ENCODE measurements at places on chromosomes 12 and 14.
A peak's percentile ranks its signal among the peaks of the same experiment; 100 is the strongest.

GRCh38 chr14:61110316-61111082 is 129.5 kb downstream of the SLC38A6 start:
- no peak for DNase-seq

- no peak for DNase-seq
These were observed 662 bp upstream of the ATP2A2 start for GRCh38 chr12:110280392-110280778.

- no peak for DNase-seq
These were observed 37.5 kb downstream of the FZD10 start for GRCh38 chr12:130199581-130200390.

GRCh38 chr12:2627076-2627834 is 167.5 kb upstream of the FKBP4 start:
- no peak for DNase-seq

DNA sequence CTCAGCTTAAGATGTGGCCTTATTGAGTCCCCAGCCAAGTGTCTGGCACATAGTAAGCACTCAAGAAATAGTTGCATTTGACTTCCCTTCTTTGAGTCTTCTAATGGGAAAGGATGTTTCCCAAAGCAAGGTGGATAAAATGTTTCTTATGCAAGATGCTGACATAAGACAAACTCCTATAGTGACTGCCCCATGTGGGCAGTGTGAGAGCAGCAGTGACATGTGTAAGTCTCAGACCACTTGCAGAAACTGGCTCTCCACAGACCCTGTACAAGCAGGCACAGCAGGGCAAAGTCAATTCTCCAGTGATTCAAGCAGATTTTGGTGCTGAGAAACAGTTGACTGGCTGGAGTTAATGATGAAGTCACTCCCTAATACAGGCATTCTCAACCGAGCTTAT is 255.3 kb downstream of the ANO2 start:
- no peak for DNase-seq

DNA sequence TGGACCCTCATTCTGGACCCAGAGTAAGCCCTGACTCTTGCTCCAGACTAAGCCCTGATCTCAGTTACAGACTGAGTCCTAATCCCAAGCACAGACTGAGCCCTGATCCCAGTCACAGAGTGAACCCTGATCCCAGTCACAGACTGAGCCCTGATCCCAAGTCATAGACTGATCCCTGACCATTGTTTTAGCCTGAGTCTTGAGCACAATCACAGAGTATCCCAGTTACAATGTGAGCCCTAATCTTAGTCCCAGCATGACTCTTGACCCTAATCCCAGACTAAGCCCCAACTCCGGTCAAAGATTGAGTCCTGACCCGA is 240.6 kb downstream of the RBM19 start:
- no peak for DNase-seq

- no peak for DNase-seq
These were observed 36.0 kb downstream of the SYNDIG1L start for GRCh38 chr14:74389980-74390379.

GRCh38 chr14:53525608-53526007 is 372.5 kb upstream of the DDHD1 start:
- no peak for DNase-seq

GRCh38 chr12:105907982-105908381 is 230.8 kb downstream of the NUAK1 start:
- no peak for DNase-seq

DNA sequence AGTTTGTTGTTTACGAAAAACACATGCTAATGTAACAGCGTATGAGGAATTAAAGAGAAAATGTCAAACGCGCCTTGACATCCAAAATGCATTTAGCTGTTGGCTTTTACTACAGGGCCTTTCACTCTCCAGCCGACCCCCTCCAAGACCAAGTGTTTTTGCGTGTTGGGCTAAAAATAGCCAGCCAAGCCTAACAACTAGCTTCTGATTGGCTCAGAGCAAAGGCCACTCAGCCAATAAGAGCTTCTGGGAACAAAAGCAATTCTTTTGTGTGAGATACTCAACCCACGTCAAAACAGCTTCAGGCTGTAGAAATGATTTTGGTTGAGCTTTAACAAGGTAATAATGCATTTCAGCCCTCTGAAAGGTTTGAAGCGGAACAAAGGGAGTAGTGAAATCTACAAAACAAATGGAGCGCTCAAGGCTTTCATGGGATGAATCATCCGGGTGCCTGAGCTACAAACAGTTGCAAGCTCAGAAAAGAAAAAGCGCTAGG is 198.7 kb upstream of the DCN start:
- DNase-seq, result peak; percentile 71

- DNase-seq, result no peak
These were observed 353.9 kb upstream of the TBX3 start for GRCh38 chr12:115037830-115038229.

- no peak for DNase-seq
These were observed 101.2 kb downstream of the PAPLN start for GRCh38 chr14:73338551-73338950.

DNA sequence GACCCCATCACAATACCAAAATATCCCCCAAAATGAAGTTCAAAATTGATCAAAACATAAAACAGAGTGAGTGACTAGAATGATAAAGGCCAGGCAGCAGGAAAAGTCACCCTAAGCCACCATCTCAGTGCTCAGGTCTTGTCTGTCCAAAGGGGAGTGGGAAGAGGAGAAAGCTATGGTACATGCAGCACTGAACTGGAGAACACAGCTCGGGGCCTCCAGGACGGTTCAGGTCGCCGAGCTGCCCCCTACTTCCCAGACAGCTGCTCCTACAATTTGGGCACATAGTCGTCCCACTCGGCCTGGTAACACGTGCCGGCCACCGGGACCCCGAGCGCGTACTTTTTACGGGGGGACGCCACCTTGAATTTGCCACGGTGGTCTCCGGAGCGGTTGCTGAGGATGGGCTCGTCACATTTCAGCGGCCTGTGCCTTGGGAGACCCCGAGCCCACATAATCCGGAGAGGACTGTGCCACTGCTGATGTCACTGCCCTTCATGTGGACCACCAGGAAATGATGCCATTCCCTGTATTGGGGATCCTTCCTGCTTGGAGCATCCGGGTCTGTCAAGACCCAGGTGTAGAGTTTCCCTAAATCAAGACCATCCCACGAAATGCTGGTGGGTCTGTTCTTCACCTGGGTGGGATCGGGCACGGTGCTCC is 31.6 kb downstream of the AK7 start:
- no peak for DNase-seq

- DNase-seq, result no peak
These were observed 27.3 kb downstream of the CCDC88C start for GRCh38 chr14:91390165-91390778.

DNA sequence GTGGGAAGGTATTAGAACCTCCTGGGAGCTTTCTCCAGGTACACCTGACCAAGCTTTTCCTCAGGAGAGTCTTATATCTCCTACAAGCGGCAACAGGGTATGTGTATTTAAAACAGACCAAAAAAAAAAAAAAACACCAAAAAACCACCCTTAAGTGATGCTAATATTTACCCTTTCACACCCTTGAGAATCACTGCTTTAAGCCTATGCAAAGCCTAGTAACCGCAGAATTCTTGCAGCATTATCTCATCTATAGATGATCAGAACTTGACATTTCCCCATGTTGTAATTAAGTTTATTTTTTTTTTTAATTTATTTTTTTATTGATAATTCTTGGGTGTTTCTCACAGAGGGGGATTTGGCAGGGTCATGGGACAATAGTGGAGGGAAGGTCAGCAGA is 19.3 kb downstream of the ZNF641 start:
- no peak for DNase-seq

DNA sequence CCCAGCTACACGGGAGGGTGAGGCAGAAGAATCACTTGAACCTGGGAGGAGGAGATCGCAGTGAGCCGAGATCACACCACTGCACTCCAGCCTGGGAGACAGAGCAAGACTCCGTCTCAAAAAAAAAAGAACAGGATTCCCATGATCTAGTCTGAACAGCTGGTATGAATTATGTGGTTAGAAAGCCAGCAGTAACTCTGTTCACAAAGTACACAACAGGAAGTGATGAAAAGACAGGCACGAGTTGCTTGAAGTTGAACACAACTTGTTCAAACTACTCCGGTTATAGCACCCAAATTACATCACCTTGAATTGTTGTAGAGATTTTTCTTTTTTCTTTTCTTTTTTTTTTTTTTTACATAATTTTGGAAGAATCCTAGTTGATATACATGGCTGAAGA is 238.8 kb upstream of the RGS6 start:
- DNase-seq, result peak; percentile 78

DNA sequence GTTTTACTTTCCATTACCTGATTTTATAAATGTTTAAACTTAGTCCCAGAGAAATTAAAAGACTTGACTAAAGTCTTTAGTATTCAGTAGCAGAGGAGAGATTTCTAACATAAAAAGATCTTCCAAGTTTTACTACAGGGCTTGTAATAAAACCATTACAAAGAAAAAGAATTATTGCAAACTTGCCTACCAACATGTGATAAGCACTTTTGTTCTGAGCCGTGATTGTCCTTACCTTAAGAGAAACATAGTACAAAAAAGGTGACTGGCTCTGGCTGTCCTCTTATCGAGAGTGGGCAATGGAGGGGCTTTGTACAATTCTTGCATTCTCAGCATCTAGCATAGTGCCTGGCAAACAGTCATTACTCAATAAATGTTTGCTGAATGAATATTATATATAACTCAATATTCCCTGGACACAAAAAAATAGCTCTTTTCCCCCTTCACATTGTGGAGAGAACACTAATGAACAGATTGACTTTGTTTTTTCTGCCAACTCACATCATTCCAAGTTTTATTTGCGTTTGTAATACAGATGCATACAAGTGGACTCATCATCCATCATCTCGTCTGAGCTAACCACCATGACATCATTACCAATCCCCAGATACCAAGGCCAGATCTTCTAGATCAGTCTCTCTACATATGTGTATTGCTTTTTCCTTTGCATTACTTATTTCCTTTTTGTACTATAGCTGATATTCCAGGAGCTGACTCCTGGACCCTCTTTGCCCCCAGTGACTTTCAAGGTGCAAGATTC is 192.8 kb upstream of the EEA1 start:
- DNase-seq, result no peak

DNA sequence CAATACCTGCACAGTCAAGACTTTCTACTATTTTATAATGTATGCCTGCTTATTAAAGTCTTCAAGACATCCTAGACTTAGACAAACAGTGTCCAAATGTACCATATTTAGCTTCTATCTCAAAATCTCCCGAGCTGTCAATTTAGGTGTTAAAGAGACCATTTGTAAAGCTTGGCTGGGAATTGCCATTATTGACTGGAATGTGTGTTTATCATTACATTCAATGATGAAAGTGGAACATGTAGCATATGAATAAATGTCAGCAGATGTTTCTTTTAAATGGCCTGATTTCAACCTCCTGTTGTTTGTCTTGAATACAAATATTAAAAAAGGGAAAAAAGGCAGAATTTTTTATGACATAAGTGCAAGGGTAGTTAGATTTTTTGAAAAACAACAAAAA is 572.3 kb downstream of the PRKD1 start:
- DNase-seq, result no peak

DNA sequence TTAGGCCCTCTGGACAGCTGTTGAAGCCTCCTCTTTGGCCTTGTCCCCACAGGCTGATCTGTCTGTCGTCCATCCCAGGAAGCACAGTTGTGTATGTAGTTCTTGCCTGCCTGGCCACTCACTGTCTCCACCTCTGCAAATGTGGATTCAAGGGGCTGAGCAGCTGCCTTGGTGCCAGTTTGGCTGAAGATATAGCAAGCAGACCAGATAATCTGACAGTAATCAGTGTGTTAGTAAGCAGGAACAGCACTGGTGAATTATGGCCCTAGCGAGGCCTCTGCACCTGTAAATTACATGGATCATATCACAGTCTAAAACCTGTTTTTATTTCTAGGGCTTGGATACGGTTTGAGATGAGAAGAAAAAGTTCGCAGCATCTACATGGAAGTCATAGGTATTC is 282.5 kb upstream of the NOS1 start:
- no peak for DNase-seq

- DNase-seq, result no peak
These were observed 261.5 kb downstream of the PCNX1 start for GRCh38 chr14:71168564-71169427.

GRCh38 chr12:20578142-20578541 is 117.0 kb upstream of the SLCO1C1 start:
- DNase-seq, result no peak

- no peak for DNase-seq
These were observed 163.5 kb downstream of the MON2 start for GRCh38 chr12:62629971-62630739.

DNA sequence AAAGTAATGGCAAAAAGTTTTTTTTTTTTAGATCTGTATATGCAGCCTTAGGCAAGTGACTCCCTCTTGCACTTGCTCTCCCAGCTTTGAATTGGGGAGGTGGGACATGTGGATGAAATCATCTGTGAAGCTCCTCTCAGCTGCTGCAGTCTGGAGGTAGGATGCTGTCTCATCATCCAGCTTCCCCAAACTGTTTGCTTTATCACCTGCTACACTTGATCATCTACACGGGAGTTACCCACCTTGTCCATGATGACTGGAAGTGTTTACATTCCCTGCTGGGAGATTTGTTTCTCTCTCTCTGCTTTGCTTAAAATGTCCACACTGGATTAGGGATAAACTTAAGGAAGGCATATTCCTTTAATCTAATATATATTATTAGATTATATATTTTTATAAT is 8.5 kb upstream of the FGF23 start:
- DNase-seq, result no peak

DNA sequence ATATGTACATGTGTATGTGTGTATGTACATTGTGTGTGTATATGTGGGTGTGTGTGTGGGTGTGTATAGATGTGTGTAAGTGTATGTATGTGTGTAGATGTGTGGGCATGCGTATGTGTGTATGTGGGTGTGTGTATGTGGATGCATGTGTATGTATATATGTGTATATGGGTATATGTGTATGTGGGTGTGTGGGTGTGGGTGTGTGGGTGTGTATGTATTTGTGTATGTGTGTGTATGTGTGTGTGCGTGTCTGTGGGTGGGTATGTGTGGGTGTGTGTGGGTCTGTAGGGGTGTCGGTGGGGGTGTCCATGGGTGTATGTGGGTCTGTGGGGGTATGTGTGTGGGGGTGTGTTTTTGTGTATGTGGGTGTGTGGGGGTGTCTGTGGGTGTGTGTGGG is 101.6 kb downstream of the PIWIL1 start:
- no peak for DNase-seq

- DNase-seq, result no peak
These were observed 25.1 kb upstream of the CDK17 start for GRCh38 chr12:96425321-96425720.

- DNase-seq, result no peak
These were observed 195.5 kb downstream of the PPM1H start for GRCh38 chr12:62739266-62740015.

Data from brain pericyte (primary cell).